ENCODE measurements at places on chromosomes 12 and 14.

- no peak for DNase-seq
Observed at GRCh38 chr12:67798768-67799167, 150.2 kb downstream of the DYRK2 start.

DNA sequence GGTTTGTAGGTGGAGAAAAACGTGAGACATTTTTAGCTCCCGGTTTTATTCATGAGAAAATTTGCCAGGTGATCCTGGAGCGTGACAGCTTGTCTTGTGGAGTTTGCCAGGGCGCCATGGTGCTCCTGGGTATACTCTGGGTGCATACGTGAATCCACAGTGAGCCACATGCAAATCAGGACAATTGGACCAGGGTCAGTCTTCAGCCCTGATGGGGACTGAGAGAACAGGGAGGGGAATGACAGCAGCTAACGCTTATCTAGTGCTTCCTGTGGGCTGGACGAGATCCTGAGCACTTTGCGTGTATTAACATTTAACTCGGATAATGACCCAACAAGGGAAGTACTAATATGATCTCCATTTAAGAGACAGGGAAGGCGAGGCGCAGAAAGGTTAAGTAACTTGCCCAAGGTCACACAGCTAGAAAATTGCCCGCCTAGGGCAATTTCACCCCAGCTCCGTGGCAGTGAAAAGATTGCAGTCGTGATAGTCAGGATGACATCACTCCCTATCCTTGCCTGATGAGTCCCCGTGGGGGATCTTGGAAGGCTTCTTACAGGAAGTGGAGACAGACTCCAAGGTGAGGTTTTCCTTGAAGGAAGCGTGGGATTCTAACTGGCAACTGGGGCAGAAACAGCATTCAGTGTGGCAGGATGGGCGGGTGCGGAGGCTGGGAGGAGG, 118.4 kb upstream of the NCOR2 start:
- no peak for DNase-seq

- no peak for DNase-seq
Observed at GRCh38 chr14:103372552-103373304, 12.5 kb upstream of the MARK3 start.

GRCh38 chr12:57607958-57608663, 3.1 kb upstream of the ARHGEF25 start:
- no peak for DNase-seq

DNA sequence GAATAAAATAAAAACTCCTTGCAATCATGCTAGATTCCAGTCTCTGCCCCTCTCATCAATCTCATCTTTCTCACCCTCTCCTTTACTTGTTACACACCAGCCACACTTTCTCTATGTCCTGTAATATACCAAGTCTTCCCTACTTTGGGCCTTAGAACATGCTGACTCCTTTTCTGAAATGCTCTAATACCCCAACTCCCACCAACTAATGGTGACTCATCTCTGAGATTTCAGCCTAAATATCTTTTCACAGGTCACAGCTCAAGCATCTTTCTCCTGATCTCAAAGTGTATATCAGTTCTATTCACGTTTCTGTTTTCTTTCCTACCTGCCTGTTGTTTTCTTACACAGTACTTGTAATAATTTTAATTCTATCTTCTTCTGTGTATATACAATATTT, 378.9 kb upstream of the PRICKLE1 start:
- no peak for DNase-seq

GRCh38 chr12:95003921-95004272, 400 bp upstream of the NDUFA12 start:
- no peak for DNase-seq

DNA sequence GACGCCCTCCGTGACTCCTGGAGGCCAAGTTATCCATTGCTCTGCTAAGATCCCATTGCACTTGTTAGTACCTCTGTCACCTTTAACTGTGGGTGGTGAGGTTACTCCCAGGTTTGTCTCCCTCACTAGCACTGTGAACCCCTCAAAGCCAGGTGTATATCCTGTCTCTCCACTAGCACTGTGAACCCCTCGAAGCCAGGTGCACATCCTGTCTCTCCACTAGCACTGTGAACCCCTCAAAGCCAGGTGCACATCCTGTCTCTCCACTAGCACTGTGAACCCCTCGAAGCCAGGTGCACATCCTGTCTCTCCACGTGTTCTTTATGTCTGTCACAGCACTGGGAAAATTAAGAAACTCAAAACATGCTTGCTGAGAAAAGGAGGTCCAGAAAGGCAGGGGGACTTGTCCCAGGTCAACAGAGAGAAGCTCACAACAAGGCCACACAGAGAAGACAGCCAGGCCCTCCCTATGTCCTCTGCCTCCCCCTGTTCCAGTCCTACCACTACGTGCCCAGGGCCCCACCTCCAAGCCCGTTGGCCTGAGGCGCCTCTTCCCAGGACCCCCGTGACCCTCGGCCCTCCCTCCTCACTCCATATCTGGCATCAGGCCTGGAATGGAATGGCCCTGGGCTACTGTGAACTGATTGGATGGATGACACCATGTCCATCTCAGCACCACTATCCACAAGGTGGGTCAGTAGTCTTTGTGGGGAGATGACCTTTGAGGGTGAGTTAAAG, 26.4 kb upstream of the FKBP4 start:
- no peak for DNase-seq

- DNase-seq, result no peak
Observed at GRCh38 chr12:31234053-31234840, 91.7 kb downstream of the SINHCAF start.

- DNase-seq, result no peak
Observed at GRCh38 chr12:31900271-31900670, 58.9 kb upstream of the RESF1 start.

GRCh38 chr12:62744551-62744950, 190.4 kb downstream of the PPM1H start:
- DNase-seq, result no peak

GRCh38 chr12:102902093-102902492, 15.0 kb downstream of the PAH start:
- no peak for DNase-seq

All from activated T-cell treated with anti-CD3 and anti-CD28 coated beads, Interleukin-2, amount 50 U/mL, for 4 hours (primary cell).